ENCODE measurements at places on chromosomes 3 and 15. TPM values are rescaled to one million over a fixed set of nuclear protein-coding genes. Genes with fewer than 3 reads are reported as not detected.

GRCh38 chr15:35519541-35520149 is 26.3 kb downstream of the DPH6 start:
- peak; percentile 19 for DNase-seq

TJP1 gene
- 0.72 TPM for total RNA-seq

C15orf62 gene
- 0.24 TPM for total RNA-seq

APBA2 gene
- 0.26 TPM for total RNA-seq

ABI3BP gene
- 0.10 TPM for total RNA-seq

DNA sequence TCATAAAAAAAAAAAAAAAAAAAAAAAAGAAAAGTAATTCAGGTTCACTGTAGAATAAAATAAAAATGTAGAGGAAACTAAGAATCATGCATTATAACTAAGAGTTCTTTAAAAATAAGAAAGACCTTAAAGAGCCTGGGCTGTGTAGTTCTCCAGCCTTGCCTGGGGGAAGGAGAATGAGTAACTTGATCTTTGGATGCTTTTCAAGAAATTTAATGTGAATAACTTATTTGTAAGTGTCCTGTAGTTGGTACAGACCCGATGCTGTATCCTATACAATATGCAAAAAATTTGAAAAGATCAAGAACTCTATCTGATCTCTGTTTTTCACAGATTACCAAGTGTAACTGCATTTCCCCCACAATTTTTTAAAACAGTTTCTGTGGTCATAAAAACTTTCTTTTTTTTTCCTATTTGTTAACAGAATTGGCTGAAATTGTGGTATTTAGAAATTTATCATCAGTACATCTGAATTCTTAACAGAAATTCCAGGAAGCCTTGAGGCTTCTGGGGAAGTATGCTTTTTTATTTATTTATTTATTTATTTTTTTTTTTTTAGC is 195.3 kb downstream of the THRB start:
- DNase-seq = no peak

GRCh38 chr3:73786321-73786807 is 161.6 kb upstream of the PDZRN3 start:
- no peak for DNase-seq

- DNase-seq = no peak
Measured at GRCh38 chr3:49591615-49592014, 37.3 kb downstream of the BSN start.

All from GM12878 (cell line).